ENCODE measurements at places on chromosomes 12 and 14.
A peak's percentile ranks its signal among the peaks of the same experiment; 100 is the strongest.

DNA sequence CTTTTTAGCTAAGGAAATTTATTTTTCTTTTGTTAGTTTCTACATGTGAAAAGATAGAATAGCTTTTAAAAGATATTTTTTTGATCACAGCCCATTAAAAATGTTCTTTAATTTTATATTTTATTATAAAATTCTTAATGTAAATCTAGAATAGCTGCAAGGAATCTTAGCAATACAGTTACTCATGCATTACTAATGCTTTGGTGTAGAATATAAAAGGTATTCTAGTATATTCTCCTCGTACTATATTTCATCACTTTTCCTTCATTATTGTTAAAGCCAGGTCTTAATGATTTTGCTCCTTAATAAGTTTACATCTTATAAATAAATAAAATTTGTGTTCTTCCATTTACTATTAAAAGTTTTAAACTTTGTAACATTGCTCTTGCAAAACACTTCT, 82.6 kb downstream of the MNAT1 start:
- DNase-seq: no peak

DNA sequence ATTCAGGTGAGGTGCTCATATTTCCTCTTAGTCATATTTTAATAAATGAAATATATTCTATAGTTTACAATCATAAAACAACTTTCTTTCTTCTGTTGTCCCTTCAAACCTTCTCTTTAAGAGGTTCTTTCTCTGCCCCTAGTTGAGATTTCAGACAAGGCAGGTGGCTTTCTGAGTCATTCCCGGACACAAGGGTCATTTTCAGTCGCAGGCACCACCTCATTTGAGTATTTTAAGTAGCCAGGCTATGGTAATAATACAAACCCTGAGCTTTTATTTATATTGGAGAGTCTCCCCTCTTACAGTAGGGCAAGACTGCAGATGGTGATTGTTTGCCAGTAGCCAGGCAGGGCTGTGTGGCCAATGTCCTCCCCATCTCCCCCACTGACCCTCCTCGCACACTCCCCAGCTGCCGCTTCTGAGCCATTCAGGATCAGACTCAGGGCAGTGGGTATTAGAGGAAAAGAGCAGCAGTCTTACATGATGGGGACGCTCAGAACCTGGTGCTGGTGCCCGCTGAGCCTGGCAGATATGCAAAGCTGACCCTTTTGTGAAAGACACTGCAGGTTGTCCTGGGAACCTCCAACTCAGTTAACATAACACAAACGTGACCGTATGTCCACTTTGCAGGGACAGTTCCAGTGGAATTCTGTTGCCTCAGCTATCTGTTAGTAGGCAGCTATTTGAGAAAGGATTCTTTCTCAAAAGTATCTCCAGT, 101.1 kb upstream of the BCL2L14 start:
- no peak for DNase-seq

- no peak for DNase-seq
Observed at GRCh38 chr12:40144023-40144422, 38.1 kb upstream of the SLC2A13 start.

- DNase-seq: no peak
Observed at GRCh38 chr14:104222396-104223036, 84.1 kb downstream of the KIF26A start.

DNA sequence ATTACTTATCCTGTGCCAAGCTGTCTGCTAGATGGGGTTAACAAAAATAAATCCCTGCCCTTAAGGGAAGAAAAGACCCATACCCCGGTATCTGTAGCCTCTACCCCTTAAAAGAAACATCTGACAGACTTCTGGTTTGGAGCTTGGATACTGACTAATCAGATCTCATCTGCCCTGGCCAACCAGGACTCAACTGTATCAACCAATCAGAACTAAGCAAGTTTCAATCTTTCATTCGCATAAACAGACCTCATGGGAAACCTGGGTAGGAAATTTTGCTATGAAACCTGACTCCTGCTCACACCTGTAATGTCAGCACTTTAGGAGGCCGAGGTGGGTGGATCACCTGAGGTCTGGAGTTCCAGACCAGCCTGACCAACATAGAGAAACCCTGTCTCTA, 26.4 kb upstream of the PRMT8 start:
- DNase-seq: no peak

GRCh38 chr12:63909746-63910145, 65.2 kb downstream of the SRGAP1 start:
- DNase-seq: no peak

DNA sequence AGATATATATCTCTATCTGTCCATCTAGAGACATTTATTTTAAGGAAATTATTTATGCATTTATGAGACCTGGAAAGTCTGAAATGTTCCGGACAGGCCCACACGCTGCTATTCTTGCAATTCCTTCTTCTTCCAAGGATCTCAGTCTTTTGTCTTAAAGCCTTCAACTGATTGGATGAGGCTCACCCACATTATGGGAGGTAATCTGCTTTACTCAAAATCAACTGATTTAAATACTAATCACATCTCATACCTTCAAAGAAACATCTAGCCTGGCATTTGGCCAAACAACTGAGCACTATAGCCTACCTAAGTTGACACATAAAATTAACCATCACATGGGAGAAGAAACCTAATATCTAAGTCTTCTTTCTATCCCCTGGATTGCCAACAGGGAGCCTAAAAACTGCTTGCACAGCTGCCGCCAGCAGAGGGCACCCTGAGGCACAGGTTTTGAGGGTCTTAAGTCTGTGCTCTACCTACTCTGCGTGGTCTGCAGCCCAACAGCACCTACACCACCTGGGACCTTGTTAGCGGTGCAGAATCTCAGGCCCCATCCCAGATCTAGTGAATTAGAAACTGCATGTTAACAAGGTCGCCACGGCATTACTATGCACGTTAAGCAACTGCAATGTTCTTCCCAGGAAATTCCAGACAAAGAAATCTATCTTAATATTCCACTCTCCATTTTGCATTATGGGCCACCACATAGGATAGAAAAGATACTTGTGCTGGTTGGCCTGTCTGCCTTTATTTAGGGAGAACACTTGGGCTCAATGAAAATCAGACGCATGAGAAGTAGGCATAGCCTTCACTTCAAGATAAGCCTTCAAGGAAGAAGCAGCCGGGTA, 249.7 kb downstream of the FOXG1 start:
- DNase-seq: peak; percentile 75

GRCh38 chr12:68521321-68521839, 89.3 kb upstream of the RAP1B start:
- DNase-seq: no peak

GRCh38 chr12:96437171-96437445, 36.9 kb upstream of the CDK17 start:
- no peak for DNase-seq

- no peak for DNase-seq
Observed at GRCh38 chr14:92121207-92121669, 268 bp downstream of the NDUFB1 start.

DNA sequence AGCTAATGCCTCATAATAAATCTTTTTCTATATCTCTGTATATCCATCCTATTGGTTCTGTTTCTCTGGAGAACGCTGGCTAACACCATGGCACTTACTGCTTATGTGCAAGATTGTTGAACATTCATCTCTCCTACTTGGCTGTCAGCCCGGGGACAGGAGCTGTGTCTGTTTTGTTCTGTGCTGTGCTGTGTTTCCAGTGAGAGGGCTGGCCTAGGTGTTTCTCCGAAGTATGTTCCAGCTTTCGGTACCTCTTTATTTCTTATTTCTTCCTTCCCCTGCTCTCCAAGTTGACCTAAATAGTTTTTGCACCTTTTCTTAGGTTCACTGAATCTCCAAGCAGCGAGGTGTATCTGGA, 18.8 kb upstream of the NR4A1 start:
- no peak for DNase-seq
